NCI-H2081 treated with DMSO at 0.1 percent for 48 hours (cell line): ENCODE measurements at places on chromosomes 16 and 17.

GRCh38 chr17:79905832-79906231 is 66.6 kb upstream of the CBX4 start:
- DNase-seq, result no peak

DNA sequence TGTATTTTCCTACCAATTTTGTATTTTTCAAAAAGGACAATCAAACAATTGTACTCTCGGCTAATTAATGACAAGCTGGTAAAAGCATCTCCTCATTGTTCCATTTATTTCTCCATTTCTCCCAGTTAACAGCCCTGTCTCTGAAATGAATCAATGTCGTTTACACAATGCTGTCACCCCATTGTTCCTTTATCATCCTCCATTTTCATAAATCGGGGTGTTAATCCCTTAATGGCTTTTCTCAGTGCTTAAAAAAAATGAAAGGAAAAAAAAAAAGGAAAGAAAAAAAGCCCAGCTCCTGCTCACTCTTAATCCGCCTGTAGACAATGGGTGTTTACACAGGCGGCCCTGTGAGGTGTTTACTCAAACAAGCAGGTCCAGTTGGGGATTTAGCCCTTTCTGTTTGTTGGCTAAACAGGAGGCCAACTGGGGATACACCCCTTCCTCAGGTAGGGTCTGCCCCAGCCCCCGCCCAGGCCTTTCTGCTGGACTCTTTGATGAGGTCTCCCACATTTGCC is 86.8 kb upstream of the SALL1 start:
- no peak for DNase-seq

- DNase-seq, result no peak
These were observed 1.8 kb downstream of the PIK3R5 start for GRCh38 chr17:8963647-8964258.

DNA sequence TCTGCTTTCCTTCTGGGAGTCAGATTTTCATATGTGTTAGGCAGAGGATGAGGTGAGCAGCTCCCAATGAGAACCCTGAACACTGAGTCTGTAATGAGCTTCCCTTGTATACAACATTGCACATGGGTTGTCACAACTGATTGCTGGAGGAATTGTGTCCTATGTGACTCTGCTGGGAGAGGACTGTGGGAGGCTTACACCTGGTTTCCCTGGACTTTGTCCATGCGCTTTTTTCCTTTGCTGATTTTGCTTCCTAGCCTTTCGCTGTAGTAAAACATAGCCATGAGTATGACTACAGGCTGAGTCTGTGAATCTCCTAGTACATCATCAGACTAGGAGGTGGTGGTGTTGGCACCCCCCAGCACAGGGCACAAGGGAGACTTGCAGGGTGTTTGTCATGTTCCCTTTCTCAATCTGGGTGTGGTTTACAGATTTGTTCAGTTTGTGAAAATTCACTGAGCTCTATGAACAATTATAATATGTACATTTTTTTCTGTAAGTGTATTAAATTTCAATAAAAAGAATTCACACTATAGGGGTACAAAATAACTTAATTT is 1.7 kb upstream of the PLK1 start:
- no peak for DNase-seq

GRCh38 chr17:59366773-59367656 is 35.6 kb downstream of the YPEL2 start:
- no peak for DNase-seq
